Transverse colon (tissue), 4 donors: ENCODE measurements at places on chromosomes 16 and 17.

DNA sequence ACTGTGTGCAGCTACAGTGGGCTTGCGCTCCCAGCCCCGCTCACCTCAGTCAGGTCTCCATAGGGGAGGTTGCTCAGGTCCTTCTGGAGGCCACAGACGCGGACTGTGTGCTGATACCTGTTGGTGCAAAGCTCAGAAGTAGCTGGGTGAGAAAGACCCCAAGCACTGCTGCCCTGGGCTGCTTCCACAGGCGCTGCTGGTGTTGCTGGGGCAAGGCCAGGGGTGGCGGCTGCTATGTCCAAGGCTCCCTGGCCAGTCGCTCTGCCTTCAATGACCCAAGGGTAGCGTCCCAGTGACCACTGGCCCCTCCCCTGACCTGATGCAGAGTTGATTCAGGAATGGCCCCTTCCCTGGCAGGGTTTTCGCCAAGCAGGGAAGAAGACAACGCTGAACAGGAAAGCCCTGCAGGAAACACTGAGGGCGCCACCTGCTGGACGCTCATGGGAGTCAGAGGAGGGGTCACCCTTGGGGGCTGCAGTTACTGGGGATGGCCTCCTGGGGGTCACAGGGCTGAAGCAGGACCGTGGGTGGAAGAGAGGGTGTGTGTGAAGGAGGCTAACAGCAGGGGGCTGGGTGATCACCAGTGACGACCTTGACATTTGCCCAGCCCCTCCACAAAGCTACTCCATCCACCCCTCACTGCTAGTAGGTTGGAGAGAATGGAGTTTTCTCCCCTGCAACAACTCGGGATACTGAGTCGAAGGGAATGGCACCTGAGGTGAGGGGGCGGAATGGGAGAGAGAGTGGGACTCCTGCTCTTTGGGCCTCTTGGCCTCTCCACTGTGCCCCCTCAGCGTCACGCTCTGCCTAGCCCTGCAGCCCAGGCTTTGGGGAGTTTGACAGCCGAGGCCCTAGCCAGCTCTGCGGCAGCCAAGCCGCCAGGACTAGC is 38.3 kb downstream of the ABCC12 start:
- H3K27me3 ChIP-seq: no peaks in the 10 kb centered on the region
- H3K27ac ChIP-seq: no peak overlapping the region
- H3K4me3 ChIP-seq: no peak overlapping the region
- H3K36me3 ChIP-seq: no peaks in the 10 kb centered on the region
- no peaks in the 10 kb centered on the region for H3K4me1 ChIP-seq

DNA sequence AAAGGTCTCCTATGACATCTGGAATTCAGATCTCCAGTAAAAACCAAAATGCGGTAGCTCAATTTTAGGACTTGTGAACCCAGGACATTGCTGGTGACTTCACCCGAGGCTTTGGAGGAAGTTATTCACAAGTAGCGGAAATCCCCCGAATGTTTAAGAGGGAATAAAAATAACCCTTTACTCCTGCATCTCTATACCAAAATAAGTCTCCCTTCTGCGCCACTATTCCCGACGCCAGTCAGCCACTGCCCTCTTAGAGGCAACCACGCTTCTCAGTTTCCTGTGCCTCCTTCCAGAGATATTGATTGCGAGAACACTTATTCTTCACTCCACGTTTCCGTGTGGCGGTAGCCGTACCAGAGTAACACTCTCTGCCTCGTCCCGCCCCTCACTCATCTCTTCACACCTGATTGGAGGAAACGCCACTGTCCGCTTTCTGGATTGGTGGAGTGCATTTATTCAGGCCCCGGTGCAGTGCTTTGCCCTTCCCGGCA is 27.4 kb downstream of the EMP2 start:
- peak; percentile 41 for DNase-seq
- H3K36me3 ChIP-seq: no peaks in the 10 kb centered on the region
- no peaks in the 10 kb centered on the region for H3K27me3 ChIP-seq
- peak overlapping the region; percentile 2 for H3K4me3 ChIP-seq

GRCh38 chr17:6940186-6940649 is 55.6 kb upstream of the ALOX12 start:
- no peaks in the 10 kb centered on the region for H3K27me3 ChIP-seq
- no peak overlapping the region for H3K27ac ChIP-seq
- no peak overlapping the region for H3K4me3 ChIP-seq
- H3K36me3 ChIP-seq: no peaks in the 10 kb centered on the region

GRCh38 chr16:26317885-26318284 is 626.1 kb downstream of the HS3ST4 start:
- no peak overlapping the region for H3K4me3 ChIP-seq
- no peaks in the 10 kb centered on the region for H3K36me3 ChIP-seq
- no peak overlapping the region for H3K27ac ChIP-seq
- H3K27me3 ChIP-seq: no peaks in the 10 kb centered on the region
- DNase-seq: no peak
- no peaks in the 10 kb centered on the region for H3K4me1 ChIP-seq

DNA sequence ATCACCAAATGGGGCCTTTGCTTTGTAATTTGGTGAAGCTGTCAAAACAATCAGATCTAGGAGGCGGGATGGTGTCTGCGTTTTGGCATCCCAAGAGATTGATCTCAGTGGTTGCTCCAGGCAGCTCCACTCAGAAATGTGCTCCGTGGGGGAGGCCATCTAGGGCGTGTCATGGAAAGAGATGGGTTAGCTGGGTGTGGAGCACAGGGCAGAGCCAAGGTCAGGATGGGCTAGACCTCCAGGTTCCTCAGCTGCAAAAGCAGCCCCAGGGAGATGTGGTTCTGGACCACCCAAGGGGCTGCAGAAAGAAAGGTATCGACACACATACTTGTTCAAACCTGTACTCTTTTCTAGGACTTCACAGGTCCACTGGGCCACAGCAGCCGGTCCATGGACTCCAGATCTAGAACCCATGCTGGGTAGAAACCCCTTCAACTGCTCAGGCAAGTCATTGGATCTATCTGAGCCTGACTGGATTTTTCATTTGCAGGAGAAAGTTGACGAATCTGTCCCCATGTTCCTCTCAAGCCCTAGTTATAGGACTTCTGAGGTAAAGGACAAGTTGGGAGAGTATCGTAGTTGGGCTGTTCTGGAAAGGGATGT is 270.2 kb upstream of the RPL38 start:
- no peaks in the 10 kb centered on the region for H3K4me1 ChIP-seq
- no peak for DNase-seq
- no peak overlapping the region for H3K27ac ChIP-seq
- H3K27me3 ChIP-seq: peaks cover 8% of the 10 kb centered on the region
- no peaks in the 10 kb centered on the region for H3K36me3 ChIP-seq
- no peak overlapping the region for H3K4me3 ChIP-seq

GRCh38 chr17:48219617-48220016 is 112.1 kb downstream of the SNX11 start:
- no peaks in the 10 kb centered on the region for H3K27me3 ChIP-seq
- DNase-seq: no peak
- H3K4me1 ChIP-seq: no peaks in the 10 kb centered on the region
- no peaks in the 10 kb centered on the region for H3K36me3 ChIP-seq
- no peak overlapping the region for H3K27ac ChIP-seq
- no peak overlapping the region for H3K4me3 ChIP-seq

- H3K36me3 ChIP-seq: no peaks in the 10 kb centered on the region
- H3K4me3 ChIP-seq: no peak overlapping the region
- DNase-seq: peak; percentile 76
- H3K27ac ChIP-seq: peak overlapping the region; percentile 85
- no peaks in the 10 kb centered on the region for H3K27me3 ChIP-seq
These were observed 20.5 kb downstream of the CDC42EP4 start for GRCh38 chr17:73291260-73291801.

DNA sequence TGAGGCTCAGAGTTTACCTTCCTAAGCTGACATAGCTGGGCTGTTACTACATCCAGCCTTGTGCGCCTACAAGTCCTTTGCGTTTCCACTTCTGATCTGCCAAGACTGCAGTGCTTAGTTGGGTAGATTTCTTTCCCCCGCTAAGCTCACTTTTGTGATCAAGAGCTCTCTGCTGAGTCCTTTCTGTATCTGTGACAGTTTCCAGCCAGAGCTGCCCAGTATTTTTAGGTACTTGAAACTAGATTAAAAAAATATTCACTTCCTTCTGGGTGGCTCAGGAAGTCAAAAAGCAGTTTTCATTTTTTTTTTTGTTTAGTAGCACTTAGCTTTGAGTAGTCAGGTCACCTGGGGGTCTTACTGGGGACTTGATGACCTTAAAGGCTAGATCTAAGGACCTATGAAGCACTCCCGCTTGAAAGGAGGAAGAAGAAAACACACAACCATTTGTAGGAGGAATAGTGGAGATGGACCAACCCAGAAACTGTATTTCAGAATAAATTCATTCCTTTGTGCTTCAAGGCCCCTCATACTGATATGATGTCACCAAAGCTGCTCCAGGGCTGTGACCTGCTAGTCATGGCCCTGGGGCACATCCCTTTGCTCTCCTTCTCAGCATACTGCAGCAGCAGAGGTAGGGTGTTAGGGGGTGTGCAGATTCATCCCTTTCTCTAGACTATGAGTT is 75.6 kb upstream of the HNF1B start:
- no peaks in the 10 kb centered on the region for H3K4me1 ChIP-seq
- no peaks in the 10 kb centered on the region for H3K36me3 ChIP-seq
- no peak overlapping the region for H3K27ac ChIP-seq
- peaks cover 3% of the 10 kb centered on the region for H3K27me3 ChIP-seq

DNA sequence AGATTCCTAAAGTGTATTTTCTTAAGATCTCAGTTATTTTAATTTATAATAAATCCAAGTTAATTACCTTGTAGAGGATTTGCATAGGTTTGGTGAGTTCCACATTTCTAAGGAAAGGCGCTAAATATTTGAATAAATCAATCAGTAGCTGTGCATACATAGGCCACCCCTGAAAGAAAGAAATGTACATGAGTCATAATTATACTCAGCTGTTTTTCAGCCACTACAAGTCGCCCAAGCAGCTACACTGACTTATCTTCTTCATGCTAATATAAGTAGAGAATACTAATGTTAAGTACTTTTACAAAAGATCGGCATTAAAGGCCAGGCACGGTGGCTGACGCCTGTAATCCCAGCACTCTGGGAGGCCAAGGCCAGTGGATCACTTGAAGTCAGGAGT is 14.9 kb downstream of the SETD6 start:
- DNase-seq: no peak
- H3K4me3 ChIP-seq: no peak overlapping the region
- H3K27me3 ChIP-seq: no peaks in the 10 kb centered on the region

GRCh38 chr16:13372421-13372820 is 471.0 kb downstream of the SHISA9 start:
- H3K27me3 ChIP-seq: no peaks in the 10 kb centered on the region
- no peak overlapping the region for H3K27ac ChIP-seq
- H3K4me3 ChIP-seq: no peak overlapping the region
- H3K36me3 ChIP-seq: no peaks in the 10 kb centered on the region
- DNase-seq: no peak
- no peaks in the 10 kb centered on the region for H3K4me1 ChIP-seq

DNA sequence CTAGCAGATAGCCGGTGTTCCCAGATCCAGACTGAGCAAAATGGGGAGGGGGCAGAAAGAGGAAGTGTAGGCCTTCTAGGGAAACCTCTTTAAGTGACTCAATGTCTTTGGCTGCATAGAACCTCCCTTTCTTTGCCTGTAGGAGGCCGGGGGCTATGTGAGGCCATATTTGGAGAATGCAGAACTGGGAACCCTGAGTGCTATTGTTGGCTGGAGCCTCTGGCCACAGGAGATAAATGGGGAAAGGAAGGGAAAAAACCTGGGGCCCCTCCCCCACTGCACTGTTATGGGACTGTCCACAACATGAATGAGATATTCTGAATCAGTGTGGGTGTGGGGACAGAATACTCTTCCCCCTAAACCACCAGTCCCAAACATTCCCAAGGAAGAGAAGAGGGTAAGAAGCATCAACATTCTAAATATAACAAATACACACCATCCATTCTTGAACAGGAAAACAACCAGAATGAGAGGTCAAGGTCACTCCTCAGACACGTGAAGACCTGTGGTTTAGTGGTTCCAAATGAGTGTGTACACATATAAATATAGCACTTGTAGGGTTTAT is 2.4 kb downstream of the VPS25 start:
- H3K4me3 ChIP-seq: no peak overlapping the region
- H3K27ac ChIP-seq: no peak overlapping the region
- H3K4me1 ChIP-seq: peaks cover 44% of the 10 kb centered on the region
- H3K36me3 ChIP-seq: peaks cover 22% of the 10 kb centered on the region

DNA sequence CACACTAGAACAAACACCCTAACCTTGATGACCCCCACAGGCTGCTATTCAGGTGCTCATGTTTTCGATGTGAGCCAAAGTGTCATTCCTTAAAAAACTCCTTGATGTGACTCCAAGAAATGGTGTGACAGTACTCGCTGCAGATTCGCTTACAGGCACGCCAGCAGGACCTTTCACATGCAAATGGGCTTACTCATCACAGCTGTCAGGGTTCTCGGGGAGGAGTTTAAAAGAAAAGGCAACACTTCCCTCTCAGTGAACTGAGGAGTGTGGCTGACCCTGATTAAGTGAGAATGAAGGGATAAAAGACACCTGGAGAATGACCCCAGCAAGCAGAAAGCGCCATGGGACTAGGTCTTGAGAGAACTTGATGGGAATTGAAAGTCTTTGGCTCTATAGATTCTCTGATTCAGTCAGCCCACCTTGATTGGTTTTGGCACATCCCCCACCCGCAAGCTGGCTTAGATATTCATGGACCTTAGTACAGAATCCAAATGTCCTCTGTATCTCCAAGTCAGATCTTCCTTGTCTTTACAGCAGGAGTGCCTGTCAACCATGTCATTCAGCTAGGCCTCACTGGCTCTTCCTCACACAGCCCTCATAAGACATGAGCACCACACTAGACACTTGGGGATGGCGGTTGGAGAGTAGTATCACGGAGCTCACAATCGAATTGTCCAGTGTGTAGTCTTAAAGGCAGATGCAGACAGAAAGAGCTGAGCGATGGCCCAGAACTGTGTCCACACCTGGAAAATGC is 82.6 kb downstream of the HIC1 start:
- H3K27ac ChIP-seq: peak overlapping the region; percentile 65
- no peak overlapping the region for H3K4me3 ChIP-seq
- DNase-seq: peak; percentile 30
- H3K36me3 ChIP-seq: no peaks in the 10 kb centered on the region
- H3K27me3 ChIP-seq: no peaks in the 10 kb centered on the region

GRCh38 chr17:60510031-60510430 is 16.0 kb downstream of the APPBP2 start:
- no peak for DNase-seq
- peaks cover 6% of the 10 kb centered on the region for H3K36me3 ChIP-seq
- no peaks in the 10 kb centered on the region for H3K27me3 ChIP-seq
- no peak overlapping the region for H3K4me3 ChIP-seq
- no peaks in the 10 kb centered on the region for H3K4me1 ChIP-seq

DNA sequence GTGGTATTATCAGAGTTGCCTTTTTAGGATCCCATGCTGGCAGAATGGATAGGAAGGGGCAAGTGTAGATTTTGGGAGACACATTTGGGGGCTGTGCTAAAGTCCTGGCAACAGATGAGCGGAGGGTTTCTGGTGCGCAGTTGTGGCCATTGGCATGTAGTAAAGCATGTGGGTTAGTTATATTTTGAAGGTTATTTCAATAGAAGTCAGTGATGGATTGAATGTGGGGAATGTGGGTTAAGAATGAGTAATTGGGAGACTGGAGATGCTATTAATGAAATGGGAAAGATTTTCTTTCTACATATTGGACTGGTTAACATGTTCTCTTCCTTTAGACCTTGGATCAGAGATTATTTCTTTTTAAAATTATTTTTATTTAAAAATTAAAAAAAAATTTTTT is 10.0 kb downstream of the DUS2 start:
- H3K4me1 ChIP-seq: no peaks in the 10 kb centered on the region
- no peaks in the 10 kb centered on the region for H3K27me3 ChIP-seq
- H3K36me3 ChIP-seq: no peaks in the 10 kb centered on the region
- no peak overlapping the region for H3K27ac ChIP-seq
- no peak overlapping the region for H3K4me3 ChIP-seq
